ENCODE measurements at places on chromosomes 11 and 22.

- DNase-seq: no peak
These were observed 50.7 kb upstream of the SPATA19 start for GRCh38 chr11:133896028-133896427.

GRCh38 chr11:116328391-116328790 is 444.4 kb downstream of the BUD13 start:
- DNase-seq: no peak

- DNase-seq: no peak
These were observed 12.9 kb downstream of the GTSE1 start for GRCh38 chr22:46309526-46310085.

- DNase-seq: no peak
These were observed 3.4 kb downstream of the IRF7 start for GRCh38 chr11:612201-612960.

GRCh38 chr11:134606251-134606650 is 194.2 kb upstream of the B3GAT1 start:
- DNase-seq: no peak

GRCh38 chr11:3877364-3878257 is 22.1 kb downstream of the STIM1 start:
- no peak for DNase-seq

DNA sequence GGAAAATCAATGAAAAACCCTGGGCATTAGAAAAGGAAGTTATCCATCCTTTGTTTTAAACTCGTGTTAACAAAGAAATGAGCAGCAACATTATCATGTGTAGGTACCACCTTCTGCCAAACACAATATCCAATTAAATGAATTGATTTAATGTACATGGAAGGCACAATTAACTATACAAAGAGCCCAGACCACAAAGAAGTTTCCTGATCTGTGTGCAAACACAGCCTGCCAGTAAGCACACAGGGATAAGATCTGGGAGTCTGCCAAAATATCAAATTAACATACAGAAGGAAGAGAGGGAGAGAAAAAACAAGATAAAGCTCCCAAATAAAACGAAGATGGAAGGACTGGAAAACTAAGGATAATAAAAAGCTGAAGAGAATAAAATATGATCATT is 54.1 kb upstream of the SLC25A1 start:
- no peak for DNase-seq

GRCh38 chr11:134516529-134516928 is 104.5 kb upstream of the B3GAT1 start:
- no peak for DNase-seq

DNA sequence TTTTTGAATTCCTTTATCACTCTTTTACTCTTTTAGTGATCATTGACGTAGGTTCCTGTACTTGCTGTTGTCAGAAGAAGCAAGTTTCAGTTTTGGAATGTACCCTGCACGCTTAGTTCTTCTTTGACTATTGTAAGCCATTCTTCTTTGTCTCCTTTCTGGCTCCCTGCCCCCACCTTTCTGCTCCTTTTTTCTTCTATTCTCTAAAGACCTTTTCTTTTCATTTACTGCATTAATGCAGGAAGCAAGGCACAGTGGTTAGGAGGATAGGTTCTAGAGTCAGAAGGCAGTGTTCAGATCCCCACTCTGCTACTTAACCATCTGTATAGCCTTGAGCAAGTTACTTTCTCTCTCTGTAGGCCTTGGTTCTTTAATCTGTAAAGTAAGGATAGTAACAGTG is 33.7 kb upstream of the RAG2 start:
- DNase-seq: no peak

- no peak for DNase-seq
These were observed 131.9 kb downstream of the WNT7B start for GRCh38 chr22:45845076-45845487.

DNA sequence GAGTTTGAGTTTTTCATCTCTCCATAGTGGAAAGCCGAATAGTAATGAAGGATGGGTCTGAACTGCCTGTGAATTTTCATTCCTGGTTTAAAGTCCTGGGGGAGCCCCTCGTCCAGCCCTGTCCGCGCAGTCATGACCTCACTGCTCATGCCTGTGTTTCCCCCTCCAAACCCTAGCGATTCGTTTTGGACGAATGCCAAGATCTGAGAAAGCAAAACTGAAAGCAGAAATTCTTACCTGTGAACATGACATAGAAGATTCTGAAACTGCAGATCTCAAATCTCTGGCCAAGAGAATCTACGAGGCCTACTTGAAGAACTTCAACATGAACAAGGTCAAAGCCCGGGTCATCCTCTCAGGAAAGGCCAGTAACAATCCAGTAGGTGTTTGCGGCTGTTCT is 30.5 kb downstream of the CDPF1 start:
- no peak for DNase-seq

GRCh38 chr11:76212086-76213035 is 6.1 kb upstream of the WNT11 start:
- DNase-seq: no peak
